Urothelium cell line (cell line): ENCODE measurements at places on chromosomes 1 and 21.

- DNase-seq = peak; percentile 66
These were observed 97.9 kb upstream of the RAB3GAP2 start for GRCh38 chr1:220370041-220370700.

- DNase-seq = no peak
These were observed 58.6 kb downstream of the GPR137B start for GRCh38 chr1:236200925-236201324.

DNA sequence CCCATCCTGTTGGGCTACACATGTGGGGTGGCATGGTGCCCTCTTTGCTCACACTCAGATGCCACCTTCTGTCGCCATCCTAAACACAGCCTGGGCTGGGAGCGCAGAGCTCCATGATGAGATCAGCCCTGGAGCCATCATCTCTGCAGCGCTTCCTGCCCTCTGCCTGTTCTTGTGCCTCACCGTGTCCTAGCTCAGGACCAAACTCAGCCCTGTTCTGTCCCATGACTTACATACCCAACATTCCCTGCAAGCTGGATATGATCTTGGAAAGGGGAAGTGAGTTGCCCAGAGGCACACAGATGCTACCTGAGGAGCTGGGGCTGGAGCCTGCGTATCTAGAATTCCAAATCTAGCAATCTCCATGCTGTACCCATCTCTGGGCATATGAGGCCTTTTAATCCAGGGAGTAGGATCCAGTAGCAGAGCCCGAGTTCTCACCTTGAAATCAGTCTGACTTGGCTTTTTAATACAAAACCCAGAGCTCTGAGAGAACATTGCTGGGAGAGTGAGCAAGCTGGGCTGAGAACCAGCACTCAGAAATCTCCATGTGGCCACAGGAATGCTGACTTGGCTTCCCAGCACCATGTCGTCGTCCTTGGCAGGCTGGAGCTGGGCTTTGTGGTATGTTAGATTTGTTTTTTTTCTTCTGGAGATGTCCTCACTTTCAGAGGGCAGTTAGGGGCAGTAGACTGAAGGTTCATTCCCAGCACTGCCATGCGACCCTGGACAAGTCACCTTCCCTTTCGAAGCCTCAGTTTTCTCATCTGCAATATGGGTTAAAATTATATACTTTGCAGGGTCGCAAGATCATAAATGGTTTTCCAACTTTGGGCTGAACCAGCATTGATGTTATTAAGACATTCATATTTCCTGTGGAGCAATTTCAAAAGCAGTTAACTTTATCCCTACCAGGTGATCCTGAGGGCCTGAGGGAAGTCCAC is 2.6 kb downstream of the ALPL start:
- DNase-seq = peak; percentile 85

GRCh38 chr1:55827350-55827749 is 612.2 kb upstream of the USP24 start:
- peak; percentile 65 for DNase-seq

- no peak for DNase-seq
These were observed 18.8 kb upstream of the CASZ1 start for GRCh38 chr1:10814976-10815857.

- DNase-seq = no peak
These were observed 20.9 kb upstream of the TACSTD2 start for GRCh38 chr1:58597996-58598395.

- DNase-seq = peak; percentile 66
These were observed 408.3 kb upstream of the PLXNA2 start for GRCh38 chr1:208652296-208653160.

GRCh38 chr1:112714313-112715263 is 544 bp downstream of the PPM1J start:
- no peak for DNase-seq

GRCh38 chr1:10934150-10934818 is 78.2 kb upstream of the TARDBP start:
- DNase-seq = no peak

DNA sequence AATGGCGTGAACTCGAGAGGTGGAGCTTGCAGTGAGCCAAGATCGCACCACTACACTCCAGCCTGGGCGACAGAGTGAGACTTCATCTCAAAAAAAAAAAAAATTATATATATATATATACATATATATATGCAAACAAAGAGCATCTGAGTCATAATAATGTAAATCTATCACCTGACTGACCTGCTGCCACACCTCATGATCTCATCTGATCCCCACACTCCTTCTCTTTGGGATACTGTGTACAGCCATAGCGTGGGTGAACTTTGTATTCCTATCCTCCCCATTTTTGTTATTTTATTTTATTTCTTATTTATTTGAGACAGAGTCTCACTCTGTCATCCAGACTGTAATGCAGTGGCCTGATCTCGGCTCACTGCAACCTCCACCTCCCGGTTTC is 2.6 kb upstream of the HDAC1 start:
- DNase-seq = no peak

DNA sequence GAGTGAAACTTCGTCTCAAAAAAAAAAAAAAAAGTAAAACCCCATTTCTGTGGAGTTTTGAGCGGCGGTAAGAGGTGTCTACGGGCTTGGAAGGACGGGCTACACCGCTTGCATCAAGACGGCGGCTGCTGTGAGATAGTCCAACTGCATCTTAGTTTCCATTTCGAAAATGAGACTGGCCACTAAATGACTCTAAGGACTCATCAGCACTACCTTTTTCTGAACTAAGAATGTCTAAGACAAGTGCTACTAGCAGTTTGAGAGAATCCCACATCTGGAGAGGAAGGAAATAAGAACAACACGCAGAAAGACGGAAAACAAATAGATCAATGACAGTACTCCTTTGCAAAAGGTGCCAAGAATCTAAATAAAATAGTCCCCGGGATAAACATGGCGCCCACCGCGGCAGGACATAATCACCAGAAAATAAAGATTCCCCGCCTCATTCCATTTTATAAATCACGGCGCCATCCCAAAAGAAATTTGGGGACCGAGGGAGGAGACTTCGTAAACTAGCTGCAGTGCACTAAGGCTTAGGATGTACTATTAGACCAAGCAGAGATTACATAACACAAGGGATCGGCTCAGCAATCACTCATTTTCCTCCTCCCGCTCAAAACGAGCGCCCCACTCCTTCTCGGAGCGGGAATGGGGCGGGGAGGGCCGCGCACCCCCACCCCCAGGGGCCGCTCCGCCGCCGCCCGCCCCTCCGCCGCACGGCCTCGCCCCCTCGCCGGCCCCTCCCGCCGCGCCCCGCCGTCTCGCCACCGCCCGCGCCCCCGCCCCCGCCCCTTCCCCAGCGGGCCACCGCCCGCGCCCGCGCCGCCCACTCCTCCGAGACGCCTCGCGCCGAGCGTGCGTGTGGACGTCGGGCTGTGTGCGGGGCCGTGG is 1.1 kb downstream of the POGZ start:
- DNase-seq = peak; percentile 81

- no peak for DNase-seq
These were observed 1.6 kb downstream of the PHF13 start for GRCh38 chr1:6614929-6615785.

DNA sequence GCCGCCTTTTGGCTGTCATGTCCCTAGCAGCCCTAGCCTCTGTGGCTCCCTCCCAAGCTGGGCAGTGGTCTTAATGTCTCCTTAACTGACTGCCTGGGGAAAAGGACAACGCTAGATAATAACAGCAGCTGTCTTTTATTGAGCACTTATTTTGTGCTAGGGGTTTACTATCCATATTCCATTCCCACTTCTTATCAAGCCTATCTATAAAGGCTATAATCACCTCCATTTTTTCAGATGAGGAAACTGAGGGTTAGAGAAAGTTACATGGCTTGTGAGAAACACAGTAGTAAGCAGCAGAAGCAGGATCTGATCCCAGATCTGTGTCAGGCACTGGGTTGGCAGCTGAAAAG is 6.2 kb downstream of the SH3BGRL3 start:
- no peak for DNase-seq

DNA sequence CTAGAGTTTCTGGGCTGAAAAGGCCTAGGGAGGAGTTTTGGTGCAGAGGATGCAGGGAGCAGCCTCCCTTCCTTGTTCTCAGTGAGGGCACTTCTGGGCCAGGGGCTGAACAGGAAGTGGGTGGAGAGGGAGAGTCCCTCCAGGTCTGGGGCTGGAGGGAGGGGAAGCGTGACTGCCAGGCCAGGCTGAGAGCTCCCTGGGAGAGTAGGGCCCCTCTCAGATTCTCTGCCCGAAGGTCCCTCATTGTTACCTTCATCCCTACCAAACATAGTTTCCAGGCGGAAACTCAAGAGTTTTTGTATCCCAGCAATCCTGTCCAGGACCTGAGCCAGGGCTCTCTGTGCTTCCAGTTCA is 36.8 kb downstream of the CITED4 start:
- DNase-seq = no peak

- DNase-seq = no peak
These were observed 49.1 kb downstream of the CAMTA1 start for GRCh38 chr1:6834366-6834765.

DNA sequence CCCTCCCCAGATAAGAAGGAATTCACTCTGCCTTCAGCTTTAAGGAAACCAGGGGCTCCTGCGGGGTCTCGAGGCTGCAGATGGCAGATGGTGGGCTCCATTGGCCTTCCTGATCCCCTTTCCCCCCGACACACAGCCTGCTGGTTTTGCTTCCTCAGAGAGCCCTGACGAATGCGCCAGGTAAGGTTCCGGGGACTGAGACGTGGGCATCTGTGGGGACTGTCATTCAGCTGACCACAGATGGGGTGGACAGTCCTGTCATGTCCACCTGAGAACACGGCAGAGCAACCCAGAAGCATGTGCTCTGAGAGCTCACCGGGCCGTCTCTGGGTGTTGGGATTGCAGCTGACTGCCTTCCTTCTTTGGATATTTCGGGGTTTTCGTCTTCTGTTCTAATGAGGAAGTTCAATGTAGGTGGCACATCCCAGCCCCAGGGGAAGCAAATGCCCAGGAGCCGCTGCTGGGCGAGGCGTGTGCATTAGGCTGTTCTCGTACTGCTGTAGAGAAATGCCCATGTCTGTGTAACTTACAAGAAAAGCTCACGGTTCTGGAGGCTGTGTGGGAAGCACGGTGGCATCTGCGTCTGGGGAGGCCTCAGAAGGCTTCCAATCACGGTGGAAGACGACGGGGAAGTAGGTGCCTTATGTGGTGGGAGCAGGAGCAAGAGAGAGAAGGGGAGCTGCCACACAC is 22.6 kb upstream of the TTC34 start:
- no peak for DNase-seq
